ENCODE measurements at places on chromosomes 2 and 18.

GRCh38 chr2:161905389-161906046, 168.5 kb downstream of the DPP4 start:
- DNase-seq: peak; percentile 50

DNA sequence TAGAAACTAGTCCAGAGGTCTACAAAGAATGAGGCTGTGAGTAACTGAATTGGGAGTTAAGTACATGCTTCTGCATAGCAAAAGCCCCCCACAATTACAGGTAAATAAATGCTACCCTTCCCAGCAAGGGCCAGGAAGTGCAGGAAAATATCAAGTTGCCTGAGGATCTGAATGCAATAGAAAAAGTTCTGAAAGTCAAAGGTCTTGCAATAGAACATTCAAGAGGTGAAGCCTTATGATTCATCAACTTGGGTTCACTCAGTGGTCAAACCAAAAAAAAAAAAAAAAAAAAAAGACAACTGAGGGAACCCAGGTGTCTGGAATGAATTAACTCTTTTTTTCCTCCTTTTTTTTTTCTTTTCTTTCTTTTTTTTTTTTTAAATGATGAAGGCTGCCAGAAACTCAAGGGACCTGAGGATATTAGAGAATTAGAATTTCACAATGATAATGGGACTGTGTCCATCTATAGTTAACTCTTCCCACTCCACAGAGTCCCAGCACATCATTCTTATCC, 42.9 kb upstream of the RFX8 start:
- DNase-seq: no peak

DNA sequence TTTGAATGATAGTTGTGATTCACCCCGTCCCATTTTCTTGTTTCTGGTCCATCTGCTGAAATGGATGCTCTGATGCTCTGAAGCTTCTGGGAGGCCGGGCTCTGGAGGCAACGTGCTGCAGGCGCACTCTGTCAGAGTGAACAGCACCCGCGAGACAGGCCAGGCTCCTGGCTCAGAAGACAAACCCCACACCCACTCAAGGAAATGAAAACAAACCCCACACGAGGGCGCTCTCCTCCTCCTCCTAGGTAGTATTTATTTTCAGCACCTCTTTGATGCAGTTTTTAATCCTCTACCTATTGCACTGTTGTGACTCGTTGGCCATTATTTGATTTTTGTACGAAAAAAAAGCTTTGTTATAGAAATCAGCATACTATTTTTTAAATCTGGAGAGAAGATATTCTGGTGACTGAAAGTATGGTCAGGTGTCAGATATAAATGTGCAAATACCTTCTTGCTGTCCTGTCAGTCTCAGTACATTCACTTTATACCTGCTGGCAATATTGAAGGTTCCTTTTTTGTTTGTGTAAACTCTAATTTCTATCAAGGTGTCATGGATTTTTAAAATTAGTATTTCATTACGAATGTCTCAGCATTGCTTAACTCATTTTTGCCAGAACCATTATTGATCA, 10.3 kb upstream of the CHST10 start:
- peak; percentile 57 for DNase-seq

- DNase-seq: no peak
These were observed 4.4 kb upstream of the SPRED2 start for GRCh38 chr2:65436824-65437221.

DNA sequence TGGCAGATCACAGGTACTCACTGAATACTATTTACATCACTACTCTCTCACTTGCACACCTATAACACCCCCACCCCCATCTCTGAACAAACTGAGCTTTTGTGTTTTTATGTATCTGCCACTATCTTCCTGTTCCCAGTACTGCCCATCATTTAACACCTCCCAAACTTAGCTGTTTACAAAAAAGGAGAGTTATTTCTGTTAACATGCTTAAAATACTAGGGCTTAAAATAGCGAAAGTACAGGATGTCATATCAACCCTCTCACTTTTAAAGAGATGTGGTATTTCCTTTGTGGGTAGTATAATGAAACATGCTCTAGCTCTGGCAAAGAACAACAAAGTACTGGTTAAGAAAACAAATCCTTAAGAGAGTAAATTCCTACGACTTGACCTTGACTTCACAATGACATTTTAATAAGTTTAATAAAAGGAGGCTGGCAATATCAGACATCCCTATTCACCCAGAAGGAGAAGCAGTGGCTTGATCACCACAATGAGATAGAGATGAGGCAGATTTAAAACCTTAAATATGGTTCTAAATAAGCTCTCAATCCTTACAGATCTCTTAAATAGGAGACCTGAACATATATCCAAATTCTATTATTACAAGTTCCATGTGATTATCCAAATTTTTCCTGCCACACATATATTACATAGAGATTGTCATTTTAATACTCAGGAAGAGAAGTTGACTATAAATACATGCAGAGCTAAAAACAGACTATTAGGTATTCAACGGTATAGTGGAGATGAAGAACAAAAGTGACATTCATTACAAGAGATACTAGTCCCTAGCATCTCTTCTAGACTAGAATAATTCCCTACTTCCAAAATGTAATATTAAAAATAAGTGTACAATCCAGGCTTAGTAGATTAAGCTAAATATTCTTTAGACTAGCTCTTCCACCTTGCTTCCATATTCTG, 36.9 kb downstream of the TRAK2 start:
- no peak for DNase-seq

GRCh38 chr2:60453301-60453700, 100.2 kb downstream of the BCL11A start:
- no peak for DNase-seq

DNA sequence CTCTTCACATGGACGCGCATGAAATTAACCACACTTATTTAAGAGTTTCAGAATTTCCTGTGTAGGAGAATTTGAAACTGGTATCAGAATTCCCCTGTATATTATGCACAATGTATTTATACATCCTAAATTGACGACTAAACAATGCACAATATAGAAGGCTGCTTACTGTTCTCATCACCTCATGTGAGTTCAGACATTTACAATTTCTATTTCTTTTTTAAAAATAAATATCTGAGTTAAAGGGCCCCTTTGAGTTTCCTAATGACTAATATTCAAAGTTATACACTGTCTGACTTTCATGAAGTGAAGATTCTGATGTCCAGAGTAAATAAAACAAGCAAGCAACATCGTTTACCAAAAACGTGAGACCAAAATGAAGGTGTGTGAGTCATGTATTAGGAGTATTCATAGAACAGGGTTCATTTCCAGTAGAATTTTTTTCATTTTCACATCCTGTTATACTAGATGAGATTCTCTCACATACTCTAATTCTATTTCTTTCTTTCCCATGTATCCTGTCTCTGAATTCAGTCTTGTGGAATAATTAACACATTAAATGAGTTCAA, 406.2 kb downstream of the NUP35 start:
- no peak for DNase-seq

DNA sequence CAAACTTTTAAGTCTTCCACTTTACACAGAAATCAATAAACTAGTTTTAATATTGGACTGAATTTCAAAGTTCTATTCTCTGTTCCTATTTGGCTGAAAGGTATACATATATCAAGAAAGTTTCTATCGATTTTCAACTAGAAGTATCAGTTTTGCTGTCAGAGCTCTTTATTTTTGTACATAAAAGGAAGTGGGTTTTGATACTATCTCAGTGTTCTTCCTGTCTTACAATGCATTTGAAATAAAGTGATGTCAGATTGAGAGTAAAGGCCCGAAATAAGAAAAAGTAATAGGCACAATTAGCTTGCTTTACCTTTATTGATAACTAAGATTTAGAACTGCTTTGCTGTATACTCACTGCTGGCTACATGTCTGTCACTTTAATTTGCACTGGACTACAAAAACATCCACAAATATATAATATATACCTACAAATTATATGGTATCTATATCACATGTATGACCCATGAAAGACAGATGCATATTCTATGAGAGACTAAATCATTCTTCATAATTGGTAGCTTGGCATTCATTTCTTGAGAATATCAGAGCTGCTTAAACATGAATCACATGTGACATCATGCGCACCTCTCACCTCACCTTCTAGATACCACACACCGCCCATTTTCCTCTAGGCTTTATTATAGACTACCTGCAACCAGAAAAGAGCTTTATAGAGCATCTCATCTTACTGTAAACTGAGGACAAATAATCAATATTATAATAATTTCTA, 83.6 kb downstream of the ASXL2 start:
- peak; percentile 55 for DNase-seq

DNA sequence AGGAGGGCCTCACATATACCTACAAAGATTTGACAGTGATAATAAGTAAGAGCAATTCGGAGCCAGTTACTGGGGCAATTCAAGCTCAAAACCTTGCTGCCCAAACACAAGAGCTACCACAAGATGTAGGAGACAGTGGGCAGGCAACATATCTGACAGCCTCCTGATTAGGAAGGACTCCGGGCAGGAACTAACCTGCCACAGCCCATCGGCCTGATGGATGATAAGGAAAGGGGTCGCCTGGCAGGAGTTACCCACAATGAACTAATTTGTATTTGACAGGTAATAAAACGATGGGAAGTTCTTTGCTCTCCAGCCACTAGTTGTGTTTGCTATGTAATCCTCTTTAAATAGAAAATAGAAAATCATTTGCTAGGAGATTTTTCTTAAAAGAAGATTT, 100.2 kb downstream of the ARHGAP15 start:
- no peak for DNase-seq

DNA sequence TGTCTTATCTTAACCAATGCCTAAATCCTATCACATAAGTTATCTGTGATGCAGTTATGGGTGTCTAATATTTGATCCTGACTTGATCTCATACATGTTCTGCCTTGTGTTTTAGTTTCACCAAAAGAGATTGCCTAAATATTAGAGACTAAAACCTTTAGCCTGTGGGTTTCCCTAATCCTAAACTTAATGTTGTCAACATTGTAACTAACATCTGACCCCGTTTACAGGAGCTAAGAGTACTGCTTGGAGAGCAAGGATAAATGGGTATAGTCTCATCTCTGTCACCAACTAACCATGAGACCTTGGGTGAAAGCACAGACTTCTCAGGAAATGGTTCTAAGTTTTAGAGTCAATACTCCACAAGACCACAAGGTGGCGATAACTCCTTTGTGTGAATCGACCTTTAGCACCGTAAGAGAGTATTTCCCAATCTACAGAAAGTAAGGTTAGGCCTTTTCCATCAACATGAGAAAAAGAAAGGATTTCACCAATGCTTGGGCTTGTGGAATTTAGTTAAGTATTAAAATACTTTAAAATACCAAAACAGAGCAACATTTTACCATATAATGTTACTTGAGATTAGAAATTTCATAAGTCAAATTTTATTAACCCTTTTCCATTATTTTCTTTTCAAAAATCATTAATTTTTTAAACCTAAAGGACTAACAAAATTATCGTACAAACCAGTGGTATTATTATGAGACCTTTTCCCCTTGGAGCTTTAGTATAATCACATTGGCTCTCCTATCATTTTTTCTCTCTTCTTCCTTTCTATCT, 60.5 kb downstream of the G6PC2 start:
- DNase-seq: peak; percentile 58

GRCh38 chr2:137183206-137183898, 418.0 kb downstream of the THSD7B start:
- no peak for DNase-seq

GRCh38 chr2:25566694-25567093, 106.7 kb downstream of the DTNB start:
- no peak for DNase-seq

- DNase-seq: no peak
These were observed 212.2 kb downstream of the FHOD3 start for GRCh38 chr18:36509646-36510197.

- DNase-seq: no peak
These were observed 805.1 kb downstream of the RNF144A start for GRCh38 chr2:7722212-7722910.

- no peak for DNase-seq
These were observed 88.9 kb downstream of the TMEM185B start for GRCh38 chr2:120134263-120134662.

DNA sequence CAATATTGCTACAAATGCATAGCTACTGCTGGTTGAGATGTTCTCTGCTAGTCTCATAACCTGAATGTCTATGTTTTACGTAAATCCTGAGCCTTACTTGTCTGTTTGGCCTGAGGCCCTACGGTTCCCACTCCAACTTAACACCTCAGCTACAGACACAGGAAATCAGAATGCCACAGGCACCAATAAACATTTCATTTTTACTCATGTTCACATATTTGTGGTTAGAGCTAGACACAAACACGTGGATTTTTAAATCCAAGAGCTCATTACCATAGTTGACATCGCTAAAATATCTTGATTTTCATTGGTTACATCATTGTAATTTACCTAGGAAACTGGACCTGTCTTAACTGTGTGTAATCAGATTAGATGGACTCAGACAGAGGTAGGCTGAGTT, 263.8 kb upstream of the CDH19 start:
- DNase-seq: no peak

- no peak for DNase-seq
These were observed 897.2 kb downstream of the TSN start for GRCh38 chr2:122652670-122653069.

DNA sequence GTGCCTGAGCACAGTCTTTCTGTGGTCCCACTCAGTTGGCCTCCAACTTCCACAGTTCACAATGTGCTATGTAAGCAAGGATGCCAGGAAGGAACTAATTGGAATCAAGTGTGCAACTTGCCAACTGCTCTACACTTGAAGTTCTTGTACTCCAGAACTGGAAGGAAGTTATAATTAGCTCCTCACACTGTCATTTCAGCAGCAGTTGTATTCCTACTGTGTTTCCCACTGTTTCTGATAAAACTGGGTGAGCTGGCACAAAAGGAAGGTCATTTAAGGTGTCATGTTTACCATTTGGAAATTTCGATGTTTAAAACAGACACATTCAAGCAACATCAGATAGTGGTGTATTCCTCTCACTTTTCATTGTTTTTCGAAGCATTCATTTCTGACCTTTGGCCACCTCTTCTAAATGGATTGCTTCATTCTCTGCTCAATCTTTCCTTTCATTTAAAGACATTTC, 84.2 kb downstream of the ANTXR1 start:
- DNase-seq: no peak

- DNase-seq: no peak
These were observed 6.4 kb downstream of the MTCL1 start for GRCh38 chr18:8711736-8712135.

DNA sequence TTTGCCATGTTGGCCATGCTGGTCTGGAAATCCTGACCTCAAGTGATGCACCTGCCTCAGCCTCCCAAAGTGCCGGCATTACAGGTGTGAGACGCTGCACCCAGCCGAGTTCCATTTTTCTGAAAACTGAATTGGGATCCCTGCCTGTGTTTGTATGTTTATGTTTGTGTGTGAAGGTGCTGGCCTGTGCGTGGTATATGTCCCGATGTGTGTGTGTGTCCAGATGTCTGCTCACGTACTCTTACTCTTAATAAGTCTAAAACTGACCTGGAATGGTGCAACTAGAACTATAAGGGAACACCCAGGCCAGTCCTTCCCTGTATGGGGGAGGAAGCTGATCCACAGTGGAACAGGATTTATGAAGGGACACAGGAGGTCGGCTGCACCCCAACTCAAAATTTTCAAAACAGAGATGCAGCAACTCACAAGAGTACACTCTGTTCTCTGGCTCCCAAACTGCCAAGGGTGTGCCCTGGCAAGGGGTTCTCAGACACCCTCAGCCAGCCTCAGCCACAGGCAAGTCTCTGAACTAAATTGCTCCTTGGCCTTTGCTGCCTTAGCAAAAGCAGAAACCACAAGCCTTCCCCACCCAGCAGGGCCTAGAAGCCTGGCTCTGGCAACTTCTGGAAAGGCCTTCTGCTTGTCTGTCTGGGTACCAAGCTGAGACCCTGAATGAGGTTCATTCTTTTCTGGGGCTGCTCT, 36.5 kb downstream of the RHOB start:
- DNase-seq: no peak

GRCh38 chr2:129913695-129914495, 65.6 kb upstream of the RAB6C start:
- DNase-seq: no peak

GRCh38 chr2:106638580-106638979, 151.4 kb downstream of the CD8B2 start:
- no peak for DNase-seq
